Inflammatory macrophage treated with lipopolysaccharide for 1 hour (primary cell): ENCODE measurements at places on chromosomes 5 and 9.

DNA sequence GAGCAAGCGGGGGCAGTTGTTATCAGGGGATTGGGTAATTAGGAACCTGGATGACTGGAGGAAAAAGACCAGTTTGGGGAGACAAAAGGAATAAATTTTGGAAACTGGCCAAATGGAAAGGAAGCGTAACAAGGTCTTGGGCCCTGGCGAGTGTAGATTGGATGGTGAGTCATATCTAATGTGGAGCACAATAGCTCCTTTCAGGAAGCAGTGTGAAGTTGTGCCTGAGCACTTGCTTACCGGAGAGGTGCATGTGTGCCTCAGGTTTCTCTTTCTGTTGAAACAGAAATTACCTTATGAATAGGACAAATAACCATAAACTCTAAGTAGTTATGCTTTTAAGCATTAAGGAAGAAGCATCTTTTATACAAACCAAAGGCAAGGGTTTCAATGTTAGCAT is 176.4 kb downstream of the KIF4B start:
- no peak for DNase-seq

DNA sequence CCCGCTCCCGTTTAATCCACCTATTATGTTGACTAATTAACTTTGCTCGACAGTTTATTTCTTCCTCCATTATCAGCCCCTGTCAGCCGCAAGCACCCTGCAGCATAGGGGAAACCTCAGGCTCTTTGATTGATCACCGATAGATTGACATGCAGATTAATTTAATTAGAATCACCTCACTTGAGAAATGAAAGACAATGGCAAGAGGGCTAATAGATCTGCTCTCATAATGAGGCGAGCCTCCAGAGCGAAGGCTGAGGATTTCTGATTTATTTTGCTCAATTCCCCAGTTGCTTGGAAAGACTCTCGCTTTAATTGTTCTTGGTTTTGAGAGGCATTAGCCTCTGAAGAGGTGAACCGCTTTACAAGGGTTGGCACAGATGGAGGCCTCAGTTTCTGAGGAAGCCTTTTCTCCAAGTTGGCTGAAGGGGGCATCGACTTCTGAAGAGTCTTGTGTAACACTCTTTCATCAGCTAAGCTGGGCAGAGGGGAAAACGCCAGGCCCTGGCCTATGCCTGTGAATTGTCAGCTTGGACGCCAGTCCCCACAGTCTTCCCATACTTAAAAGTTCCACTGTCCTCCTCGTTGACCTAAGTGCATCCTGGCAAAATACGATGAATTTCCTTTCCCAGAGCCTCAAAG is 275.4 kb downstream of the EBF1 start:
- DNase-seq = no peak

DNA sequence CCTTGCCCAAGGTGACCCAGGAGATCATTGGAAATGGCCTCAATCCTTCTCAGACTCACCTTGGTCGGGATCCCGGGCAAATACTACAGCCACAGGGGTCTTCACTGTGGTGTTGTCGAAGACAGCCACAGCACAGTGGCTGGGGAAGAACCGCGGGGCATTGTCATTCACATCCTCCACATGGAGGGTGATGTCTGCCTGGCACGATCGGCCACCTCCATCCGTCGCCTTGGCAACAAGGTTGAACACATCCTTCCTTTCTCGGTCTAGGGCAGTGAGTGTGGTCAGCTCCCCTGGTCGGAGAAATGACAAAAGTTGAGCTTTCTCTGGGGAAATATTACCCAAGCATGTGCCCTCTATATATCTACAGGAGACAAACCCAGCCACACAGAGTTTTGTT is 56.8 kb downstream of the FAT2 start:
- no peak for DNase-seq

GRCh38 chr5:179536676-179537075 is 13.7 kb upstream of the RUFY1 start:
- no peak for DNase-seq

GRCh38 chr5:94316916-94317838 is 301.2 kb downstream of the KIAA0825 start:
- no peak for DNase-seq
